ENCODE measurements at places on chromosomes 4 and X. TPM values are rescaled to one million over a fixed set of nuclear protein-coding genes. Genes with fewer than 3 reads are reported as not detected.

Gene CCKAR
- under 0.01 TPM for total RNA-seq

Gene FAM133A
- under 0.01 TPM for total RNA-seq

Gene ANXA3
- 3.6 TPM for total RNA-seq

Gene CDX4
- total RNA-seq, result not detected

Gene AADAT
- 2.0 TPM for total RNA-seq

Gene BLOC1S4
- 16.6 TPM for total RNA-seq
